ENCODE measurements at places on chromosomes 16 and 17. TPM values are rescaled to one million over a fixed set of nuclear protein-coding genes. Genes with fewer than 3 reads are reported as not detected.

Gene MRPL58
- 52.4 TPM for total RNA-seq

Gene CTRL
- not detected for total RNA-seq

Gene ALOXE3
- total RNA-seq = not detected

Gene SLC47A2
- total RNA-seq = not detected

Gene HOXB5
- total RNA-seq = not detected

Gene EMP2
- 26.0 TPM for total RNA-seq

Gene KRT17
- 3.8 TPM for total RNA-seq

Gene IRF8
- not detected for total RNA-seq

Gene METTL9
- total RNA-seq = 326 TPM

- peaks cover 19% of the 10 kb centered on the region for H3K4me1 ChIP-seq
- H3K36me3 ChIP-seq = no peaks in the 10 kb centered on the region
- peak overlapping the region; percentile 4 for H3K4me3 ChIP-seq
Measured at GRCh38 chr17:64385187-64386083, 5.2 kb downstream of the PECAM1 start.

DNA sequence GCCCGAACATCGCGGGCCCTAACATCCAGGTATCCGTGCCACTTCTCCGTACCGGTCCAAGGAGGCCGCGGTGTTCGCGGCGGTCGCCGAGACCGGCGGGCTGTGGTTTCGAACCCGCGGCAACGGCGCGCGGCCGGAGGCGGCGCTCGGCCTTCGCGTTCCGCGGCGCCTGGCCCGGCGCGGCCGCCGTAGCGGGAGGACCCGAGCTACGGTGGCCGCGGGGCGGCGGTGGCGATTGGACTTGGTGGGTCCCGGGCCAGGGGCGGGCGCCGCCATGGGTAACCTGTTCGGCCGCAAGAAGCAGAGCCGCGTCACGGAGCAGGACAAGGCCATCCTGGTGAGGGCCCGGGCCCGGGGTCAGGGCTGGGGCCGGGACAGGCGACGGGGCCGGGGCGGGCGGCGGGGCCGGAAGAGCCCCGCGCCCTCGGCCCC lies at the start of gene CHMP6:
Gene CHMP6 (plus strand): TSS at position 197 of the 432 bp plus-strand sequence. CDS start 78 bp downstream, at position 275.
- peak; percentile 85 for DNase-seq
- H3K4me1 ChIP-seq = 0 out of 2 replicates have a peak, but pooled peaks cover 14% of the 10 kb centered on the region
- H3K36me3 ChIP-seq = no peaks in the 10 kb centered on the region

DNA sequence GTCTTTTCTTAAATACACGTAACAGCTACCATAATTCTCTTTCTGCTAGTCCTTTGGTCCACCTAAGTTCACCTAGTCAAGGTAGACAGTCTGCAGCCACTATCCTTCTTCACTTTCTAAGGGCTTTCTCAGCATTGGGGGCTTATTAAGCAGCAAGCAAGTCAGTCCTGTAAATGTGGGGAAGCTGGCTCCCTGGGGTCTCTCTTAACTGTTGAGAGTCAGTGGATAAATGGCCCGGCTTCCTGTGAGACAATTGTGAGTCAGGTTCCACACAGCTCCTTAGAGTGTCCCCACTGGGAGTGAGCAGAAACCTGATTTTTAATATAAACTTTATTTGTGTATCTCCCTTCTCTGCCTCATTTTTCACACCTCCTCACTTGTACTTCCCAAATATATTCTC lies 132.1 kb downstream of the CDH13 start:
- no peaks in the 10 kb centered on the region for H3K36me3 ChIP-seq
- H3K4me3 ChIP-seq = no peak overlapping the region
- peaks cover 43% of the 10 kb centered on the region for H3K4me1 ChIP-seq

DNA sequence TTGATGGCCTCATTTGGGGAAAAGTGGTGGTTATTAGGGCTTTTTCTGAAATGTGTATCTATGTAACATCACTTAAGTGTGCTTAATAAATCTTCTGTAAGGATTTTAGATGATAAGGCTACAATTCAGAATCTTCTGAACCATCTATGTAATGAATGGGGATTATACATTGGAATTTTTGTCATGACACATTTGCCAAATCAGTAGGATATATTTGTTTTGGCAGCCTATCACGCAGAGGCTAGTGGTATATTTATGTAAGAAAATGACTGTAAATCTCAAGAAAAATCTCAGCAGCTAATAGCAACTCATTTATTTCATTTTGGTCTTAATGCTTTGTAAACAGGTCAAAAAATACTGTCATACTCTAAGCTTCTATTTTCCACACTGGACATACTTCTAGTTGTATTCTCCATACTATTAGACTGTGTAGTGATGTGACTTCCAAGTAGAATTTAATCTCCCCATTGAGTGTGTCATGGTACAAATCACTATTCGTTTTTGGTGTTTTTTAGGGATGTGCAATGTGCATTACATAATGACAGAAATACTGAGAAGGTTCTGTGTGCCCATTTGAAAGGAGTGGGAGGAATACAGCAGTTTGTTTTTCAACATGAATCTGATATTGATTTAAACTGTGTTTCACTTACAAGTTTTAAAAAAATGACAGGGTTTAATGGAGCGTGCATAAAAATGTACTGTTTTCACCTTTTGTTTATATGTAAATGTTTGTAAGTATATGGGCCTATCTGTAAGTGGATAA lies 29.2 kb downstream of the CLUH start:
- no peak overlapping the region for H3K27ac ChIP-seq
- H3K4me1 ChIP-seq = peaks cover 16% of the 10 kb centered on the region
- H3K27me3 ChIP-seq = no peaks in the 10 kb centered on the region
- no peak overlapping the region for H3K4me3 ChIP-seq
- DNase-seq = no peak

- no peaks in the 10 kb centered on the region for H3K4me1 ChIP-seq
- H3K4me3 ChIP-seq = no peak overlapping the region
- H3K27ac ChIP-seq = no peak overlapping the region
- no peaks in the 10 kb centered on the region for H3K36me3 ChIP-seq
- no peak for DNase-seq
- no peaks in the 10 kb centered on the region for H3K27me3 ChIP-seq
Measured at GRCh38 chr16:1325261-1325660, 8.2 kb upstream of the BAIAP3 start.

- H3K27me3 ChIP-seq = no peaks in the 10 kb centered on the region
- no peak for DNase-seq
- H3K4me1 ChIP-seq = no peaks in the 10 kb centered on the region
- no peak overlapping the region for H3K4me3 ChIP-seq
- no peak overlapping the region for H3K27ac ChIP-seq
Measured at GRCh38 chr16:56113223-56113622, 78.1 kb upstream of the GNAO1 start.

DNA sequence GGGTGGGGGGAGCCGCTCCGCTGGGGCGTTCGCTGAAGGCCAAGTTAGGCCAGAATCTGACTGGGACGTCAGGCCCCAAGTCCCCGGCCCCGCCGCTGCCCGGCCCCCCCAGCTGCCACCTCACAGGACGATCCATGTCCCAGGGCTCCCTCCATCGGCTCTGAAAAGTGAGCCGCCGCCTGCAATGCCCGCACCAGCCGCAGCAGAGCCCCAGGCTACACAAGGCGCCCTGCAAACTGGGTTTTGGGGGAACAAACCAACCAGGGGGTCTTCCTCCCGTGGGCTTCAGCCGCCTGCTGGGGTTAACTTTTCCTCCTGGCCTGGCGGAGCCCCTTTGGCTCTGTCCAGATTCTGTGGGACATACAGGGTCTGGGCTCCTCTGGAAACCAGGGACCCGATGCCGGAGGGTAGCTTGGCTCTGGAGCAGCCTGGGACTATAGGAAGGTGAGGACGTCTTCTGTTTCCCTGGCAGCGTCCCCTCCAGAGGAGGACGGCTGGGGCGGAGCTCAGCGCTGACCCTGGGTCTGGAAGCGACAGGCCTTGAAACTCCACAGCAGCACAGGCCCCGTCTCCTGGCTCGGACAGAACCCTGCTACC lies 835 bp downstream of the NME4 start:
- peak overlapping the region; percentile 64 for H3K4me3 ChIP-seq
- peak overlapping the region; percentile 65 for H3K27ac ChIP-seq
- peaks cover 9% of the 10 kb centered on the region for H3K4me1 ChIP-seq
- H3K36me3 ChIP-seq = no peaks in the 10 kb centered on the region
- H3K27me3 ChIP-seq = no peaks in the 10 kb centered on the region
- peak; percentile 92 for DNase-seq

- H3K27ac ChIP-seq = no peak overlapping the region
- DNase-seq = no peak
- no peak overlapping the region for H3K4me3 ChIP-seq
- H3K36me3 ChIP-seq = no peaks in the 10 kb centered on the region
Measured at GRCh38 chr17:70332356-70333210, 163.3 kb downstream of the KCNJ2 start.

GRCh38 chr17:2936771-2937321 lies 126.6 kb downstream of the OR1D5 start:
- no peak overlapping the region for H3K27ac ChIP-seq
- no peaks in the 10 kb centered on the region for H3K36me3 ChIP-seq
- H3K27me3 ChIP-seq = no peaks in the 10 kb centered on the region
- no peak overlapping the region for H3K4me3 ChIP-seq

- H3K27ac ChIP-seq = peak overlapping the region; percentile 15
- no peaks in the 10 kb centered on the region for H3K27me3 ChIP-seq
- peaks cover 6% of the 10 kb centered on the region for H3K36me3 ChIP-seq
Measured at GRCh38 chr16:67537636-67538591, 9.3 kb downstream of the RIPOR1 start.

DNA sequence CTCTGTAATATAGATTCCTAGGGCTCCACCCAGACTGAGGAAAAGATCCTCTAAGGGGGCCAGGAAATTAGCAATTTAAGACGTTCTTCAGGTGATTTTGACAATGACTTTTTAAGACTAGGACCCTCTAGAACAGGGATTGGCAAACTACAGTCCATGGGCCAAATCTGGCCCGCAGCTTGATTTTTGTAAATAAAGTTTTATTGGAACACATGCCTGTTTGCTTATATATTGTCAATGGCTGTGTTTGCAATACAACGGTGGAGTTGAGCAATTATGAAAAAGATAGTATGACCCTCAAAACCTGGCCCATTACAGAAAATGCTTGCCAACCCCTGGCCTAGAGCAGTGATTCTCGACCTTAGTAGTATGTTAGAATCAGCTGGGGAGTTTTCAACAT lies 181.9 kb downstream of the SOX9 start:
- peaks cover 2% of the 10 kb centered on the region for H3K4me1 ChIP-seq
- no peaks in the 10 kb centered on the region for H3K36me3 ChIP-seq
- no peak overlapping the region for H3K4me3 ChIP-seq
- 0 out of 2 replicates have a peak, but pooled peaks cover 4% of the 10 kb centered on the region for H3K27me3 ChIP-seq

- no peaks in the 10 kb centered on the region for H3K36me3 ChIP-seq
- DNase-seq = no peak
- no peak overlapping the region for H3K27ac ChIP-seq
Measured at GRCh38 chr17:5825717-5826330, 241.5 kb upstream of the NLRP1 start.

GRCh38 chr16:15913046-15913698 lies 24.8 kb upstream of the CEP20 start:
- H3K27ac ChIP-seq = no peak overlapping the region
- H3K4me1 ChIP-seq = no peaks in the 10 kb centered on the region
- no peaks in the 10 kb centered on the region for H3K36me3 ChIP-seq
- H3K27me3 ChIP-seq = no peaks in the 10 kb centered on the region
- H3K4me3 ChIP-seq = no peak overlapping the region

Data from GM23248 (cell line).